ENCODE measurements at places on chromosomes 12 and 14.

- no peak for DNase-seq
Measured at GRCh38 chr12:91630596-91631293, 448.1 kb upstream of the DCN start.

DNA sequence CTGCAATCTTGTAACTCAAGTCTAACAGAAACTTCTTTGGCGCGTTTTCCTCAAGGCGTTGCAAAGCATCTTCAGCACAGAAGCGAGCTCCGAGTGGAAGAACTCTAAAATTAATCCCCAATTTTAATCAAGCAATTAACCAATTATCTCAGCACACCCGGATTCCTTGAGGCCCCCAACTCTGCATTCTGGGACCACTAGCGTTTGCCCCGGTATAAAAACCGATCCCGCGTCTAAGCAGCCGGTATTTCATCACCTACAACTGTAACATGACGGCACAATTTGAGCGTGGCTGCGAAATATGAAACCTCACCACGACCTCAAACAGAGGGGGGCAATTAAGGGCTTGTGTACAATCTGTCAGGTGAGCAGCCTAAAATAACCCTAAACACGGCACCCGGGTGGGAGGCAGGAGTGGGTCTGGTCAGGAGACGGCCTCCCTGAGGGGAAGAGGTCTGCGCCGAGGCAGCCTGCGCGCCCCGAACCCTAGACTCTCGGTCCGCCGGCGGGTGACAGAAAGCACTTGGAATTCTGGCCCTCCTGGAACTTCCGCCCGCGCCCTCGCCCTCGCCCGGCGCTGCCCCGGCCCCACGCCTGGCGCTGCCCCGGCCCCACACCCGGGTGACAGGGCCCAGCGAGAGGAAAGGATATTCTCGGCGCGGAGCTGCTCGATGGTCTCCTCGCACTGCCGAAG is 594 bp downstream of the ZCCHC8 start:
- peak; percentile 68 for DNase-seq

DNA sequence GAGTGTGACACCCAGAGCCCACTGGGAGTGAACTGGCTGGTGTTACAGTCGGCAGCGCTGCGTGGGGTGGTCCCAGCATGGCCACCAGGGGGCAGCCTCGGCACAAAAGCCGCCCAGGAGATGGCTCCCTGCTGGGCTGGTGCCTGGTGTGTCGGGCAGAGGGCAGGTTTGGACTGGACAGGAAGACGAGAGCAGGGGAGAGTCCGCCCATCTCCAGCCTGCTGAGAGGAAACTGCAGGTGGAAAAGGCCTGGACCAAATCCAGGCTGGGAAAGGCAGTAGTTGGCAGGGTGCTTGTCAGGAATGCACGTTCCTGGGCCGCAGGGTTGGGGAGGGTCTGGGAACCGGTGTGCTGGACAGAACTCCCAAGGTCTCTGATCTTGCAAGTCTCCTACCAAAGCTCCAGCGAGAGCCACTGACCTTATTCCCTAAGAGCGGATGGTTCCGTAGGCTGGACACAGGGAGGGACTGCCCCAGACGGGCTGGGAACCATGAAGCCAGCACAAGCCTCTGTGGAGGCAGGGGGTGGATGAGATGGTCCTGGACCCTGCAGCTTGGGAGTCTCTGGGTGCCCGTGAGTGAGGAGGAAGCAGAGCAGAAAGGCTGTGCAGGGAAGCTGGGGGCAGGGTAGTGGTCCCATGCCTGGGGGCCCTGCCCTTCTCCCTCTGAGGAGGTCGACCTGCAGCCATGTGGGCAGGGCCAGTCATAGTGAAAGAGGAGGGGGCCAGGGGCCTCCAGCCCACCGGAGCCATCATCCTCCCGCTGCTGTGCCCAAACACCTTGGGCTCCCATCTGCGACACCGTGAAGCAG is 1.8 kb downstream of the AHNAK2 start:
- peak; percentile 48 for DNase-seq

- DNase-seq: peak; percentile 37
Measured at GRCh38 chr14:77862154-77862786, 62.4 kb downstream of the ADCK1 start.

- no peak for DNase-seq
Measured at GRCh38 chr12:90333424-90333823, 621.6 kb downstream of the CCER1 start.

GRCh38 chr12:22672951-22673350 is 48.0 kb downstream of the ETNK1 start:
- no peak for DNase-seq

- DNase-seq: no peak
Measured at GRCh38 chr12:89213747-89214146, 138.6 kb downstream of the DUSP6 start.

- DNase-seq: no peak
Measured at GRCh38 chr12:5567016-5567725, 135.3 kb downstream of the NTF3 start.

DNA sequence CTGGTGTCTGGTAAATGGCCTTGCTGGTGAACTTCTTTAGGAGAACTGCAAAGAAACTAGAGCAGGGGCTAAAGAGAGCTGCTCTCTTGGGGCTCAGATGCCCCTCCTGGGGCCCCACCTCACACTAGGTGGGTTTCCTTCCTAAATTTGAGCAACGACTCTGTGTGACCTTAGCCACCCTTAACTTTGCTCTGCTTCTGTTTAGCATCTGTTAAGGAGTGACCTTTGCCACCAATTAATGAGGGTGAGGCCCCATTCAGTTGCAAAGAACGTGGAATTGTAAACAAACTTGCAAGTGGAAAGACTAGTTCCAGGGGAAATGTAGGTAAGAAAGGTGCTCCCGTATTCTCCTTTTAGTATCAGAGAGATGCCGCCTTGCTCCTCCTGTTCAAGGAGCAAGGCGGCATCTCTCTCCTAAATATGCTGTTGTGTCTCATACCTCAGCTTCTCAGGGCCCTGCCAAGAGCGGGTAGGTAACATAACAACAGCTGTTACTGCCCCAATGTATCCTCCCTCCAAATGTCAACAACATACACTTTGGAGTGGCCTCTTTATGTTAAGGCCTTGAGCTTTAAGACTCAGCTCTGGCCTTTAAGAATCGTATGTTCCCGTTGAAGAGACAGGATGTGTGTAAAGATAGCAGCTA is 77.6 kb upstream of the FUT8 start:
- DNase-seq: no peak

- no peak for DNase-seq
Measured at GRCh38 chr14:24838945-24839616, 205.1 kb upstream of the GZMB start.

DNA sequence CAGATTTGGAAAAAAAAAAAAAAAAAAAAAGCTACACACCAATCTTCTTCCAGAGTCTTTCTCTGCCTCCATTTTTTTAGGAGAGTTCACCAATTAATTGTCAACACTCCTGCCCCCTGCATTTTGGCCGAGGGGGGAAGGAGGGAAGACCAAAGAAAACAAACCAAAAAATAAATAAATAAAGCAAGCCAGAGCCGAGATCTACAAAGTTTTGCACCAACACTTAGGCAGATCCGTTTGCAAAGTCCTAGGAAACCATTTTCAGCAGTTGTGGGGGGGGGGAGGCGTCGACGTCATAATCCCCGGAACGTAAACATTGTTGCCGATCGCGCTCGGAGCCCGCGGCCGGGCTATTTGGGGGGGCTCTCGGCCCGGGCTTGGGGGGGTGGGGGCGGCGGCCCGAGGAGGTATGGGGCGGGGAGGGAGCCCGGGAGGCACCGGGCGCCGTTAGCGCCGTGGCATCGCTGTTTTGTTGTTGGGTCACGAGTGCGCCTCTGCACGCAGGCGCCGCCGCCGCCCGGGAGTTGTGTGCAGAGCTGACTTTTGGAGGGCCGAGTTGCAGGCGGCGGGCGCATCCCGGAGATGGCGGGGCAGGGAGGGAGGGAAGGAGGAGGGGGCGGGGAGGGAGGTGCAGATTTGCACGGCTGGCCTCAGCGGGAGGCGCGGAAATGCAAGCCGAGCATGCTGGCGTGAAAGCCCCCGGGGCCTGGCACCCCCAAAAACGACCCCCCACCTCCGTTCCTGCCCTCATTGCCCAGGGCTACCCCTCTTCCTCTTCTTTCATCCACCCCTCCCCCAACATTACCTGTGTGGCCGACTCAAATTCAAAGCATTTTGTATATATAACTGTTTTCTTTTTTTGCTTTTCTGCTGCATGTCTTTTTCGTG is 598 bp downstream of the KDM2B start:
- peak; percentile 78 for DNase-seq

- DNase-seq: no peak
Measured at GRCh38 chr12:40989785-40990184, 198.3 kb upstream of the PDZRN4 start.

DNA sequence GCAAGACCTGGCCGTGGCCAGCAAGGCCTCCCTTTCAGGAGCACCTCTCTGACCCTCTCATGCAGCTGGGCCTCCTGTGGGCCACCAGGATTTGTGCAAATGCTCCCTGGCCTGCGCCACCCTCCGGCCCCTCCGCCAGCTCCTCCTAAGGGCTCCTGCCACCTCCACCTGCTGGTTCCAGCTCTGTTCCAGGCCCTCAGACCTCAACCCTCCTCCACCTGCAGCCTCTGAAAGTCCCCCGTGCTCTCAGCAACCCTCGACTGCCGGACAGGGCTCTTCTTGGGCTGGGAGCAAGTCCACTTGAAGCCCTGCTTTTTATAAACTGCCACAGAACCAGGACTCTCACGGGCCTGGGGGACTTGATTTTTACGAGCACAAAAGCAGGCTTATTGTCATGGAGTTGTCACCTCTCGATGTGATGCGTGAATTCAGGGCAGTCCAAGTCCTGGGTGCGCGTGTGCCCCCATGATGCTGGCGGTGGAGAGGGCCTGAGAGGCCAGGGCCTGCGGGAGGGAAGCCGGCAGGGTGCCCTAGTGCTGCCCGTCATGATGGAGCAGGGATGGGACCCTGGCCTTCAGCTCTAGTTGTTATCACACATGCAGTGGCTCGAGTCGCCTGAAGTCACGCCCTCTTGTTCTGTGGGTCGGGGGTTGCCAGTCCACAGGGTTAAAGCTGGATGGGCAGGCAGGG is 9.1 kb downstream of the TEDC1 start:
- DNase-seq: no peak

DNA sequence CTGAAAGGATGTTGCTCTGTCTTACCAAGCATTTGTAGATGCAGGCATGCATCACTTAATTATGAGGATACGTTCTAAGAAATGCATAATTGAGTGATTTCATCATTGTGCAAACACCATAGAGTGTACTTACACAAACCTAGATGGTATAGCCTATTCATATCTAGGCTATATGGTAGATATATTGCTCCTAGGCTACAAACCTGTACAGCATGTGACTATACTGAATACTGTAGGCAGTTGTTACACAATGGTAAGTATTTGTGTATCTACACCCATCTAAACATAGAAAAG is 75.9 kb downstream of the IFT81 start:
- no peak for DNase-seq

DNA sequence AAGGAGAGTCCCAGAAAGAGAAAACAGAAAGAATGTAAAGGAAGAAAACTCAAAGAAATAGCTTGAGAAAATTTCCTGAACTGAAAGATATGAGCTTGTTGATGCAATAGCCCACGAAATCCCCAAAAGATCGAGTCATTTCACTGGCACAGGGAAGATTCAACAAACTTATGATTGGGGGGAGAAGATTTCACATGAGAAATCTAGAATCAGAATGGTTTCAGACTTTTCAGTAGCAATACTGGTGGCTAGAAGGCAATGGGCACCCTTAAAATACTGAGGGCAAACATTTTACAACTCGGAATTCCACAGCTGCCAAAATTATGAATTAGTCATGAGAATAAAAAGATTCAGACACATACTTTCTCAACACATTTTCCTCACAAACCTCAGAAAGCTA is 8.9 kb upstream of the KRT7 start:
- DNase-seq: no peak

Data from NCI-H2171 (cell line).